Effector memory CD8-positive, alpha-beta T cell (primary cell): ENCODE measurements at places on chromosomes 12 and 14.

GRCh38 chr12:43008953-43009845 lies 419.7 kb upstream of the PRICKLE1 start:
- no peak for DNase-seq

DNA sequence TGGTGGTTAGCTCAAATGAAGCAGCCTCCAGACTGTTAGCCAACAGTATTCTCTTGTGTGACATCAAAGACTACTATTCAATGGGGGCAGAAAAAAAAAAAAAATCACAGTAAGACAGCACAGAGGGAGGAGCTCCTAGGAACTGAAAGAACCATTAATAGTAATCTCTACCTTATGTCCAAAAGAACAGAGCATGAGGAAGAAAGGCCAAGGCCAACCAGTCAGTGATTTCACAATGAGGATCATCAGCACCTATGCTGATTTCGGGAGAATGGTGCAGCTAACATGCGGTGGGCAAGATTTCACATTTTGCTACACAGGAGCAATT lies 66.3 kb upstream of the SOX5 start:
- no peak for DNase-seq

DNA sequence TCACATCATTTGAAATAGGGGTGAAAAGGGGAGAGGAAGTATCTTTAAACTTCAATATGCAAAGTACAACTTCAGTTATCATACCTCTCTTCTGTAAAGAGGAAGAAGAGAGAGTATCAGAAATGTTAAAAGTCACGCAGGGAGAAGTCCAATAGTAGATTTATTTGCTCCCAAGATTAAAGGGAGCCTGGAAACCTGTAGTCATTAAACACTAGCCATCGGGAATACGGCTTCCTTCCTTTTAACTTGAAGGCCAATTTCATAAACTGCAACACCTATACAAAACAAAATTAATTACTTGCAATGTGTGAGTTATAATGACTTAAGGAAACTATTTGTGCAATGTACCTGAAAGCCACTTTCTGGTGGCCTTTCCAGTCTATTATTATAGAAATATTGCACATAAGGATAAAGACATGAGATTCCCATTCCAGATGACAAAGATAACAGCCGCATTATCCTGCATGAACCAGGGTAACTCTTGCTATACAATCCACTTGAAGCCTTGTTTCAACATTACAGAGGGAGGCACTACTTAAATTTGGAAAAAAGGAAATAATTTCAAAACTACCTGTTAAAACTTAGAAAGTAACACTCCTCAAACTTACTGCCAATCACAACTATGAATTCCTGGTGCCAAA lies 4.6 kb downstream of the BTG1 start:
- no peak for DNase-seq

- DNase-seq = no peak
These were observed 214.4 kb downstream of the BCL11B start for GRCh38 chr14:99057576-99058083.

DNA sequence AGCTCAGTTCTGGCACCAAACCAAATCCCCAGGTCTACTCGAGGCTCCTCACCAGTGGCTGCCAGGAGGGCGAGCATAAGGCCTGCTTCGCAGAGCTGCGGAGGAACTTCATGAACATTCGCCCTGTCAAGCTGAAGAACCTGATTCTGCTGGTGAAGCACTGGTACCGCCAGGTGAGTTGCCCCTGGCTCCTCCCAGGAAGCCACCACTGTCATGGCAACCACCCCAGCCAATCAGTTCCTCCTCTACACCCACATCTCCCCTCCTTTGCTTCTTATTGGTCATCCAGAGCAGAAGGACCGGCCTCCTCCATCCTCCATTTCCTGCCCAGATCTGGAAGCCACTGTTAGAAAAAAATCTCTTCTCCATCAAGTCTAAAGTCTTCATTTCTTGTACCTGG lies 17.2 kb upstream of the OAS2 start:
- no peak for DNase-seq

DNA sequence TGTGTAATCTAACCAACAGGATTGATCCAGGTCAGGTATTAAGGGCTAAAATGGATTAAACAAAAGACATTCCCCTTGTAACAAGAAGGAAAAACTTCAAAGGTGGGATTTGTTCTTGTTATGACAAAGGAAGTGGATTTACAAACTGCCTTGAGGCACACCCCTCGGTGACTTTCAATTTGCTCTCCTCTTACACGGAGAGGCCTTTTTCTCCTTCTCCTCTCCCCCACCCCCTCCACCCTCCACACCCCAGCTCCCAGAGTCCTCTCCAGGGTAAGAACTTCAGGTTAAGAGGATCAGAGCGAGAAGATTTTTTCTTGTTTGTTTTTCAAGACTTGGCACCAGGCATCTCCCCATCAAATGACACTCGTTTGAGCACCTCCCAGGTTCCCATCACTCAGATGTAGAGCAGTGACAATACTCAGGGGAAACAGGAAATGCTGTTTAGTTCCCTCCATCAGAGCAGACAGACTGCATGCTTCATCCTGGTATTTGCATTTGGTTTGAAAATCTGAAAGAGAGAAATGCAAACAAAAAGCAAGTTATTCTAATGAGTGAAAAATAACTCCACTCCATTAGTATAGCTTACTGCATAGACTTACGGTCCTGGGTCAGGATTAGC lies 77.6 kb upstream of the TMEM260 start:
- no peak for DNase-seq

DNA sequence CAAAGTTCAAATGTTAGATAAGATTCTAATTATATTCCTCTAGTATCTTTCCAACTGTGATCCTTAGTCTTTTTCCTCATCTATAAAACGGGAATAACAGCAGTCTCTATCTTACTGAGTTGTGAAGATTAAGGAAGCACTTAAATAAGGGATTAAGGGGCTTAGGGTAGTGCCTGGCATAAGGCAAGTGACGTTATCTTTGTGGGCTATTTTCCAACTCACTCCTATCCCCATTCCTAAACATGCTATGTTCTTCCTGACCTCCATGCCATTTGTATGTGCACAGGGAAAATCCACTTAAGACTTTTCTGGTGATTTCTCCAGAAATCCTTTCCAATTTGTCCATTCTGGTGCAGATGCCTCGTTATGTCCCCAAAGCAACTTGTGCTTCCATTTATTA lies 33.3 kb downstream of the SUPT16H start:
- DNase-seq = no peak

DNA sequence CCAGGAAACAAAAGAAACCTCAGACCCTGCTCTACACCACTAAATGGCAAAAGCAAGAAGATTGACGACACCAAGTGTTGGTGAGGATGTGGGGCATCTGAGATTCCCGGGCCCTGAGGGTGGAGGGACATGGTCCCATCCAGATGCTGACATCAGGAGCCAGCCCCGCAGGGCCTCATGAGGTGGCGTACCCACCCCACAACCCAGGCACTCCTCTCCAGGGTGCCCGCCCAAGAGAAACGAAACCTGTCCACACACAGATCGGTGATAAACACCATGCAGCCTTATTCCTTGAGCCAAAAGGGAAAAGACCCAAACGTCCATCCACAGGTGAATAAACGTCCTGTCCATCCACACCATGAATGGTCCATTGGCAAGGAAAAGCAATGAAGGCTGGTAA lies 54.8 kb upstream of the C14orf180 start:
- no peak for DNase-seq

- DNase-seq = no peak
These were observed 34.7 kb downstream of the KCNA5 start for GRCh38 chr12:5078423-5078822.
